ENCODE measurements at places on chromosomes 7 and 10.

DNA sequence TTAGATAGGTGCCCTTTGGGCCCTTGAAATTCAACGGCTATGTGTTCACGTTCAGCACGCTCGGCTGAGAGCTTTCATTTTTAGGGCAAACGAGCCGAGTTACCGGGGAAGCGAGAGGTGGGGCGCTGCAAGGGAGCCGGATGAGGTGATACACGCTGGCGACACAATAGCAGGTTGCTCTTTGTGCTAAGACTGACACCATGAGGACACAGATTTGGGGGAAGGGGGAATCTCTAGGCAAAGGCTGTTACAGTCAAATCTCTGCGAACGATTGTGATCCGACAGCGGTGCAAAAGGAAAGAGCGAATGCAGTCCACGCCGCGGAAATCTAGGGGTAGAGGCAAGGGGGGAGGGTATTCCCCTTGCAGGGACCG is 667 bp downstream of the KLLN start:
- DNase-seq, result no peak

DNA sequence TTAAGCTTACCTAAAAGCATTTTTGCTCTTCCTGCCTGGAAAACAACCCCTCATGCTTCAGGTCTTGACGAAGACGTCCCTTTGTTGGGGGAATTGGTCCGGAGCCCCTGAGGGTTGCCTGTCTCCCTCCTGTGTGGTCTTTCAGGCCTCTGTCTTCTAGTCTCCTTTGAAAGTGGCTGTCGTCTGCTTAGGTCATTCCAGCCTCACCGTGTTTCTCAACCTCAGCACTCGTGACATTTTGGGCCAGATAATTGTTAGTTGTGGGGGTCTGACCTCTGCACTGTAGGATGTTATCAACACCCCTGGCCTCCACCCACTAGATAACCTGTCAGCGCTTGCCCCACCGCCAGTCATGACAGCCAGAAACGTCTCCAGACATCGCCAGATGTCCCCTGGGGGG is 219.1 kb downstream of the TCF7L2 start:
- no peak for DNase-seq

GRCh38 chr7:30462179-30462578 is 16.4 kb downstream of the NOD1 start:
- no peak for DNase-seq

- no peak for DNase-seq
Observed at GRCh38 chr7:143393267-143394041, 12.3 kb downstream of the ZYX start.

- DNase-seq, result no peak
Observed at GRCh38 chr7:143042159-143042789, 9.9 kb upstream of the OR6V1 start.

GRCh38 chr7:16923019-16923418 is 41.2 kb upstream of the AGR3 start:
- no peak for DNase-seq

DNA sequence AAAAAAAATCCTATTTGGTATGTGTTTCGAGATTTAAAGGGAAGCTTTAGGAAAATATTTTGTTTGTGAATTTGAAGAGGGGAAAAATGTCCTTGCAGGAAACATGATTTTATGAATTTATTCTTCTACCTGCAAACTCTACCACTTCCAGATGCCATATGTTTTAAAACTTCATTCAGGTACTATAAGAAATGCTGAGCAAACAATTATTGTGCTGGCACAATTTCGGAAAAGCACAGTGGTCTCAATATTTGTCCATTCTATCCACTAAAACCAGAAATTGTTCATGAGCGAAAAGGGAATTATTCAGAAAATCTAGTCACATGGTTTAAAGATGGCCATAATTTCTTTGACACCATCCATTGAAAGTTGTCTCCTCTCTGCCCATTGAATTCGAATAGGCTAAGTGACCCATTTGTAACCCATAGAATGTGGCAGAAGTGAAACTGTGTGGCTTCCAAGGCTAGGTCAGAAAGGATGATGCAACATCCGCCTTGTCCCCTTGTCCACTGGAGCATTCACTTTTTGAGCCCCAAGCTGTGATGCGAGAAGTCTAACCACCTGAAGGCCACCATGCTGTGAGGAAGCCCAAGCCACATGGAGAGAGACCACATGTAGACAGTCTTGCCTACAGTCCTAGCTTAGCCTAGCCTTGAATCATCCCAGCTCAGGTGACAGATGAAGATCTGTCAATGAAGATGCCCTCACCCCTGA is 189.8 kb upstream of the PRKCQ start:
- DNase-seq, result no peak

- no peak for DNase-seq
Observed at GRCh38 chr10:102634686-102635085, 9.6 kb upstream of the TRIM8 start.

Measured in memory B cell (primary cell).